ENCODE measurements at places on chromosomes 12 and 14.

GRCh38 chr12:45547822-45548221, 181.7 kb upstream of the ARID2 start:
- peak; percentile 8 for DNase-seq

GRCh38 chr14:99554757-99555531, 49.1 kb downstream of the CCDC85C start:
- no peak for DNase-seq

- no peak for DNase-seq
Measured at GRCh38 chr14:102047808-102048540, 38.9 kb downstream of the HSP90AA1 start.

GRCh38 chr12:80441921-80442320, 2.1 kb upstream of the PTPRQ start:
- no peak for DNase-seq

GRCh38 chr14:104813286-104813685, 12.4 kb downstream of the ZBTB42 start:
- no peak for DNase-seq

GRCh38 chr14:68222726-68223125, 403.1 kb downstream of the RAD51B start:
- DNase-seq: no peak

GRCh38 chr12:107948391-107948945, 174.0 kb downstream of the ASCL4 start:
- DNase-seq: no peak

- DNase-seq: no peak
Measured at GRCh38 chr12:128755566-128755965, 68.2 kb downstream of the SLC15A4 start.

GRCh38 chr12:71460318-71460717, 20.7 kb downstream of the LGR5 start:
- DNase-seq: no peak

DNA sequence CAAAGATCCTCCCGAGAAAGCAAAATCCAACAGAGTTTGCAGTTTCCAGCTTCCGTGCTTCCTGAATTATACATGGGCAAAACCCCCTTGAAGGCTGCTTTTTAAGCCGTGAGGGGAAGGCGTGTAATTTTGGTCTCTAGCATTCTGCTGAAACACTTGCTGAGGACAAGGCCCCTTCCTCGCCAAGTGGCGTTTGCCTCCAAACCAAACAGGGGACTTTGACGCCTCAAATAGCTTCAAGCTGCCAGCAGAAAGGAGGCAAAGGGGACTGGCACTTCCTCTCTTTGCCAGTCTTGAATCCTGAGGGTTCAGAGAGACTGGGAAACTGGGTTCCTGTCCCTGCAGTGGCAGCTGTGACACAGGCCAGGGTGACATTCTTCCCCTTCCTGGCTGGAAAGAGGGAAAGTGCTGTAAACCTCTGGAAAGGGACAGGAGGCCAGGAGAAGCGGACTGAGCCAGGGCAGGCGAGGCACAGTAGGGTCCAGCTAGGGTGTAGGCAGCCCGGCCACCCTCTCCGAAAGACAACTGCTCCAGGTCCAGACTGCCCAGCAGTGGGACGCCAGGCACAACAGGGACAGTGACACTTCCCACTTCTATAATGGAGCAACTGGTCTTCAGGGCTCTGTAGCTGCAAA, 96.2 kb upstream of the MED13L start:
- no peak for DNase-seq

DNA sequence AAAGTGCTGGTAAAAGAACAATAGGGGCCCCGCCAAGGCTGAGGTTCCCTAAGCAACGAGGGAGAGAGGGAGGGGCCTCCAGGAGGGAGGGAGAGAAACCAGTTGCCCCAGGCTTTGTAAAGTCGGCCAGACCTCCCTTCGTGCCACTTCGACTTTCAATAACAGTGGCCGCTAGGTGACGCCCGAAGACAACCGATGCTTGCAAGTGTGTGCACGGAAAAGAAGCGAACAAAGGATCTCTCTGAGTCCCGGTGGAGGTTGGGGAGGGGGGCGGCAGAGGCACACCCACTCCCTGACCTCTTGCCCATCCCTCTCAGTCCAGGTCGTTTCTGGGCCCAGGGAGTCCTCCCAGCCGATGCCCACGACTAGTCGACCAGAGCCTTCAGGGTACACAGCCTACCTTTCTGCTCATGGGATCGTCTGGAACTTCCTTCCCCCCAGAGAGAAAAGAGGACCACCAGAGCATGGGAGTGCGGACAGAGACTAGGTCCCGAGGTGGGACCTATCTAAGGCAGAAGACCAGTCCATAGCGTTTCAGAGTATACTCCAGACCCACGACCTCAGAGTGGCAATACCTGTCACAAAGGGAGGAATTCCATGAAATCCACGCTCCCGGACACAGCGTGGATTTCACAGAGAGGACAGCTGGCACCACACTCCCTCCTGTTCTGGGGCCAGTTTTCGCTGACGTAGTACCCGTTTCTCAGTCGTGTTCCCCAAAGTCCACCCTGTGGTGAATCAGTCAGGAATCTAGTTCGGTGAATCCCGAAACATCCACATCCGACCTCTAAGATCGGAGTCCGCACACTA, 262.7 kb upstream of the ALG10B start:
- DNase-seq: no peak

GRCh38 chr14:105488781-105489541, 2.1 kb upstream of the TEDC1 start:
- peak; percentile 32 for DNase-seq

DNA sequence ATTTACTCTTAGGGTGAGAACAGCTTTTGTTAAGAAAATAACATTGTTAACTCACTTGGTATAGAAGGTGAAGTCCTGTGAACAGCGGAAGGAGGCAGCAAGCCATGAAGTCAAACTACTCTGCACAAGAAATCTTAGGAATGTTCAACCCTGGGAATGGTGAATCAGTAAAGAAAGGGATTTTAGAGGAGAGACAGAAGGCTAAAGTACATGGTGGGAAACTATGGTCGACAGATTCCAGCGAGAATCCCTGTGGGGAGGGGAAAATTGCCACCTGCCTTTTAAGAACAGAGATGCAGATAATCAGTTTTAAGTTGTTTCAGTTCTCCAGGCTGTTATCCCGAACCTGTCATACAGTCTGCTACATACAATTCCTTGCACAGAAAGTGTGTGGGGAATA, 63.2 kb upstream of the PTPRR start:
- DNase-seq: no peak

DNA sequence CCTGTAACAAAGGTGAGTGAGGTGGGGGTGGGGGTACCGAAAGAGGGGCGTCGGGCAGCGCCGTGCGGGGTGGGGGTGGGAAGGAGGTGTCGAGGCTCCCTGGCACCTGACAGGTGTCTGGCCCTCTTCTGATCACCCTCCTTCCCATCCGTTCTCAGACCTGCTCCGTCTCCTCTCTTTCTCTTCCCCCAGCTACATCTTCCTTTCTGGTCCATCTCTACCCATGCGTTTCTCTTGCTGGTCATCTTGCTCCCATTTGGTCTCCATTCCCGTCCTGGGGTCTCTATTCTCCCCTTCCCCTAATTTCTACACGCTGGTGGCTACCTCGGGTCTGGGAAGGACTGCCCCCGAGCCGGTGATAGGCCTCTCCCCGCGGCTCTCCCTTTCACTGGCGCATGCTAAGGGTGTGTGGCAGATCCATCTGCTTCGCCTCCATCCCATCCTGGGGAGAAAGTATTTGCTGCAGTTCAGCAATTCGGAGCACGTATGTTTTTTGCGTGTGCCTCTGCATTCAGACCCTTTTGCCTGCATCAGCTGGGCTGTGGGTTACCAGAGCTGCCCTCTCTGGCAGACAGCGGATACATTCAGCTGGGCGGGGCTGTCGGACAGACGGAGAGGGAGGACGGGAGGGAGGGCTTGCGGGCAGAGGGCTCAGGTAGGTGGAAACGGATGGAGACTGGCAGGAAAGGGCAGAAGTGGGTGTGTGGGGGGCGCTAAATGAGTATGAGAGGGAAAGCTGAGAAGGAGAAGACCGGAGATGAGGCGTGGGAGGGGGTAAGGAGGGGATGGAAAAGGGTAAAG, 730 bp downstream of the CLSTN3 start:
- no peak for DNase-seq

GRCh38 chr14:24542346-24542936, 33.6 kb downstream of the CTSG start:
- DNase-seq: no peak

DNA sequence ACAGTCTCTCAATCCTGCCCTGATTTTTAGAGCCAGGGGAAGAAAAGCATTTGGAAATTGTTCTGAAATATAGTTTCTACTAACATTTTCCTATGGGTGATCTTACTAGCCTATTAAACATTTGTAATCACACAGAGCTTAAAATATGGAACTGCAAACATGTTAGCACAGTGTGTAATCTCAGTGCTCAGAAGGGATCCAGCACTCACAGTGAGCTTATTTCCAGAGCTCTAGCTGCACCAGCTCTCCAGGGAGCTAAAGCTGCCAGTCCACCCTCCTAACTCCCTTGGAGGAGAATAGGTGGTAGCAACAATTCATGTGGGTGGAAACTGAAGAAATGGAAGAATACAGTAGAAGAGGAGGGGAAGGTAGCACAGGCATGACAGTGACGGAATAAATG, 64.9 kb upstream of the SYT1 start:
- no peak for DNase-seq

DNA sequence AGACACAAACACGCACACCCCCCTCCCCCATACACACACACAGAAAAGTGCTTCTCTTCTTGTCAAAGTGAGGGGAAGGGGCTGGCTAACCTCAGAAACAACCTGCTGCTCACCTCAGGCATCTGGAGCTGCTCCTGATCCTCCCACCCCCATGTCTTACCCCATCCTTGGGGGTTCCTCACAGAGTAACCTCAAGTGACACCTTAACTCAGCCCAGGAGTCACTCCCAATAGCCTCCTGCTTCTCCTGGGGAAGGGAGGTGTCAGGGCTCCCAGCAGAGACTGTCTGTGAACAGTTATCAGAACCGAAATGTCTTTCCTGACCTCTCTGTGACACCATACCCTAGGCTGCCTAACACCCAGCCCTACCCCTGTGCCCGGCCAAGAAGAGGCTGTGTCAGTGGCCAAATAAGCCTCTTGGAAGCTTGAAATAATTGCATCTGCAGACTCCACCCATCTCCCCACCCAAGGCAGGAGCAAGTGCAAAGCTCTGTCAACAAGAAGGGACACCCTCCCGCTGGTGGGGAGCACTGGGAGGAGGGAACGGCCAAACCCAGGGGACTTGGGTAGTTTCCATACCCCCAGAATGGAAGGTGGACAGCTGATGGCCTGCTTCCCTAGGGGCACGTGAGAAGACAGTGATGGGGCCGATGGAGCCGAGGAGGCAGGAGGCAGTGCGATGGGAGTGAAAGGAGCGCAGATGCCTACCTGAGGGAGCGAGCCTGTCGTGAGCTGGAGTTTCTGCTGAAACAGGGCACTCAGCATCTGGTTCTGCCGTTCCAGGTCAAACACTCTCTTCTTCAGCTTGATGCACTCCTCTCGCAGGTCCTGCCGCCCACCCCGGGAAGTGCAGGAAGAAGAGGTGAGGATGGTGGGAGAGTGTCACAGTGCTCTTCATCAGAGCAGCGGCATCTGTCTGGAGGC, 26.8 kb downstream of the NCKAP5L start:
- DNase-seq: no peak

DNA sequence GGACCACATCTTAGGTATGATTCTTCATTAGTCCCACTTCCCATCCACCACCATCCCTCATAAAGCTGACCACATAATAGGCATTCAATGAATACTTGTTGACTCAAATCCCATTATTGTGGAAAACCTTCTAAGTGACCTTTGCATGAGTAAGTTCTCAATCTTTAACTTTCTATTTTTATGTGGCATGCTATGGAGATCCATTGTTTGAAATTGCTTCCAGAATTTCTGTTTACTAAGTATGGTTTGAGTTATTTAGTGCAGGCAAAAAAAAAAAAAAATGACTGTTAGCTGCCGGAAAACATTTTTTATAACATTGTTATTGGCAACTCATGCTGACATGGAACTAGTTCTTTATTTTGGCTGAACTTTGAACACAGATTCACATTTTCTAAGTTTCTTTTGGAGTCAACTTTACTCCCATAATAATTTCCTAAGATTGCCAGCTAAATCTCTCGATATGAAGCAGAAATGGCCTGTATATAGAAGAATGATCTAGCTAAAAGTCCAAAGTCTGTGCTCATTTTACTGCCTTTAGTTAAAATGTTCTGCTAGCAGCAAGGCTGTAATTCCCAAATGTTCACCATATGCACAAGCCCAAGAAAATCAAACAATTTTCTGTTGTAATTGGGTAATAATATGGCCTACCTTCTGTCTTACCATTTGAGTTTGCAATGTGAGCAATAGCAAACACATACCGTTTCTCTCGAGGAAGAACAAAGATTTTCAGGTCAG, 77.9 kb downstream of the PTGER2 start:
- DNase-seq: no peak

DNA sequence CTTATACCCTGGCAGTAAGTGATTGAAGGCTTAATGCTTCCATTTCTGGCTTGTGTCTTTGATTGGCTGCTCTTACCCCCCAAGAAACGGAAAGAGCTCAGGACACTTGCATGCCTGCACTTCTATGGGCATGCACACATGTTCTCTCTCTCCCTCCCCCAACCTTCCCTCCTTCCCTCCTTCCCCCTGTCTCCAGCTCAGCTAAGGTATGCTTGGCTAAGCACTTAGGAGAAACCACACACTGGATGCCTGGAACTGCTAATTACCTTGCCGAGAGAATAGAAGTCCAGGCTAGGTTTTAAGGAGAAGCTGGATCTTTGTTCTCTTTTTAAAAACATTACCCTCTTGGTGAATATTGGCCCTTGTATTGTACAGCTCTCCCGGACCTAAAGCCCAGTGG, 1072.8 kb upstream of the TMEM132C start:
- no peak for DNase-seq

DNA sequence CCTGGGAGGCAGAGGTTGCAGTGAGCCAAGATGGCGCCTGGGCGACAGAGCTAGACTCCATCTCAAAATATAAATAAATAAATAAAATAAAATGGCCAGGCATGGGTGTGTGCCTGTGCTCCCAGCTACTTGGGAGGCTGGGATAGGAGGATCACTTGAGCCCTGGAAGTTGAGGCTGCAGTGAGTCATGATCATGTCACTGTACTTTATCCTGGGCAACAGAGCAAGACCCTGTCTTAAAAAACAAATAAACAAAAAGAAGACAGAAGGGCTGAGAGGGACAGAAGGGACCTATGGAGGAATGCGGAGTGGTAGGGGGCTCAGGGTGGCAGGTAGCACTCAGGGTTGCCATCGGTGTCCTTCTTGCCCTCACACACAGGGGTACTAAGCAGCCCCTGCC, 40.8 kb downstream of the PRPF40B start:
- DNase-seq: no peak

GRCh38 chr12:47700263-47700662, 5.6 kb downstream of the RPAP3 start:
- DNase-seq: no peak

GRCh38 chr12:107761502-107761904, 566 bp upstream of the PRDM4 start:
- DNase-seq: no peak

All from suppressor macrophage treated with lipopolysaccharide for 4 hours (primary cell).